ENCODE measurements at places on chromosomes 7 and 10.

DNA sequence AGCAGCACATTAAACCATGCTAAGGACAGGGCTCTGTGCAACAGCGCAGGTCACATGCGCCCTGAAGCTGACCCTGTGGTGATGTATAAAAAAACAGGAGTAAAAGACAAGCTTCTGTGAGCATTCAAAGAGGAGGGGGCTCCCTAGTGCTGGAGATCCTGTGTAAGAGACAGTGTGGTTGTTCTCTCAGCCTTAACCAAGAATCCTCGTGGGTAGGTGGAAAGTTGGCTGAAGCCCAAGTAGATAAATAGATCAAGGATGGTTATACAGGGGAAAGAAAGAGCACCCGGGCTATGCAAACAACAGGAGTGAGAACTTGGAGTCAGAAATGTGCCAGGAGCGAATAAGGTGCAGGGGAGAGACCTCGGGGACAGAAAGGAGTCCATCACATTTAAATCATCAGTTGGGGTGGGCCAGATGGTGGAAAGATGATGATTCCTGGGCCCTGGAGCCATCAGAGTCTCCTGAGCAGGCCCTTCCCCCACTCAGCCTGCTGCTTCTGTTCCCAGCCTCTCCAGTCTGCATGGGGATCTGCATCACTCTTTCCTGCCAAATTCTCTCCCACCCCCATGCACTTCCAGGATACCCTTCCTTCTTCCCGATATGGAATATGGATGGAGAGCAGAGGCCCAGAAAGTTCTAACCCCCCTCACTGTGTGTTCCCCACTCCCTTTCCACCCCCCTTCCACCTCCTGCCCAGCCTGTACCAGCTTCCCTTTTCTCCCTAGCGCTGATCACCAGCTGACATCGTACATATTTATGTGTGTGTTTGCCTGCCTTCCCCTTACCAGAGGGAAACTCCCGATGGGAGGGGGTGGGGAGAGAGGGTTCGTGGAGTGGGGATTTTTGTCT, 78.1 kb upstream of the PRR15 start:
- DNase-seq, result no peak

- no peak for DNase-seq
These were observed 692.1 kb downstream of the DNAJB9 start for GRCh38 chr7:109261781-109262180.

- no peak for DNase-seq
These were observed 5.0 kb downstream of the NEBL start for GRCh38 chr10:20892011-20892585.

GRCh38 chr10:49803988-49804387, 41.9 kb upstream of the OGDHL start:
- no peak for DNase-seq

GRCh38 chr10:79449181-79450146, 4.0 kb upstream of the ZCCHC24 start:
- DNase-seq, result no peak

- DNase-seq, result no peak
These were observed at the start of gene TET1 for GRCh38 chr10:68560186-68560942. TET1 (plus strand) TSS chr10:68560337; CDS start chr10:68572339, 12,002 bp downstream.

DNA sequence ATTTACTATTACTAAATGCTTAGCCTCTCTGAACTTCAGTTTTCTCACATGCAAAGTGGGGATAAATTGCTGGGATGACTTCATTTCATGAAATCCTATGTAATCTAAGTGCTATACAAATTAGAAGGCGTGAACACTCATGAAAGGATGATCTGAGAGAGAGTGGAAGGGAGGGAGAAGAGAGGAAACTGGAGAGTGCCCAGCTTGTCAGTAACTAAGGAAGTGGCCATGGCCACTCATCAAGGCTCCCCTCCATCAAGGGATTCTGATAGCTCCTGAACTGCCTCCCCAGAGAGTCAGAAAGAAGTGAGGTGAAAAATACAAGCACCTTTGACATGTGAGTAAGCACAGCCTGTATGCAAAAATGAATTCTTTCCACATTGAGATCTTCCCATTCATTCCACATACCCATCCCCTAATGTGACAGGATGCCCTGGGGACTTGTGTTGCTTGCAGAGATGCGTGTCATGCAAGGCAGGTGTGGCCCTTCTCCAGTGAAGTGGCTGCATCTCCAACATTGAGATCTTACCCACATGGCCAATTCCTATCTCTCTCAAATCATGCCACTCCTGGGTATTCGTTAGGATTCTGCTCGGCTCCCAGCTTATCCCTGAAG, 76.5 kb upstream of the ITPRID1 start:
- no peak for DNase-seq

DNA sequence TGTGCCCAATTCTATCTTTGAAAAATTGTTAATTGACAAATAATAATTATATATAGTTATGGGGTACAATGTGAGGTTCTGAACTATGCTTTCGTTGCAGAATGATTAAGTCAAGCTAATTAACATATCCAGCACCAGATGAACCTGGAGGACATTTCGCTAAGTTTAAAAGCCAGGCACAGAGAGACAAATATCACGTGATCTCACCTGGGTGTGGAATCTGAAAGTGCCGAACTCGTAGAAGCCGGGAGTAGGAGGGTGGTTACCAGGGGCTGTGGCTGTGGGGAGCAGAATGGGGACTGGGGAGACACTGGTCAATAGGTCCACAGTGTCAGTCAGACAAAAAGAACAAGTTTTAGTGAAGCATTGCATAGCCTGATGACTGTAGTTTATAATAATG, 332.9 kb upstream of the SHH start:
- no peak for DNase-seq

DNA sequence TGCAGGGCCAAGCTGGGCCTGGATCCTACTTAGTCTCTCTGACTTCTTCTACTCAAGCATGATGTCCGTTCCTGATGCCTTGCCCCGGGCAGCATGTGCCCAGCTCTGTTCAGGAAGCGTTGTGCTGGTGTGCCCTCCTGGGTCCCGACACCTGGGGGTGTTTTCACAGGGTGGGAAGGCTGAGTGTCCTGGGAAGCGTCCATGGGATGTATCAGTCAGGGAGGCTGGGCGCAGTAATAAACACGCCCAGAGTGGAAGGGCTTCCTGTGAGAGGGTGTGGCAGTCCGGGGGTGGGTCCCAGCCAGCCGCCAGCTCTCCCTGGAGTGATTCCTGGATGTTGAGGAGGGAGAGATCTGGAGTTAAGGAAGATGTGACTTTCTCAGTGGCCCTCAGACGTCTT, 29.0 kb downstream of the FOXK1 start:
- DNase-seq, result no peak

DNA sequence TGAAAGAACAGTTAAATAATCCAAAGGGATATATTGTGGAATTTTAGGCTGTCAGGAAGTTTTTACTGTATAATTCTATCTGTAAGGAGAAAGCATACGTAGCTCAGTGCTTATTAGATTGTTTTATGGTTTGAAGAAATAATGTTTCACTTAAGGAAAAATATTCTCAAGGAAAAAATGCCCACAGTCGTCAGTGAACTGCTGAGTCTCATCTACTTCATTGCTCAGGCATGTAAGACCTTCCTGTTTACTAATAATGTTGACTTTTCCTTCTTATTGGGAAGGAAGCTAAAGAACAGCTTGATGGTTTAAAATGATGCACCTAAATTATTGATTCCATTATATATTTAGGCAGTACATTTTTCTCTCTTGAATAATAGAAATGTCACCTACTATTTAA, 304.2 kb downstream of the SDK1 start:
- DNase-seq, result no peak

- DNase-seq, result no peak
These were observed 618.6 kb downstream of the ZWINT start for GRCh38 chr10:55742487-55742886.

DNA sequence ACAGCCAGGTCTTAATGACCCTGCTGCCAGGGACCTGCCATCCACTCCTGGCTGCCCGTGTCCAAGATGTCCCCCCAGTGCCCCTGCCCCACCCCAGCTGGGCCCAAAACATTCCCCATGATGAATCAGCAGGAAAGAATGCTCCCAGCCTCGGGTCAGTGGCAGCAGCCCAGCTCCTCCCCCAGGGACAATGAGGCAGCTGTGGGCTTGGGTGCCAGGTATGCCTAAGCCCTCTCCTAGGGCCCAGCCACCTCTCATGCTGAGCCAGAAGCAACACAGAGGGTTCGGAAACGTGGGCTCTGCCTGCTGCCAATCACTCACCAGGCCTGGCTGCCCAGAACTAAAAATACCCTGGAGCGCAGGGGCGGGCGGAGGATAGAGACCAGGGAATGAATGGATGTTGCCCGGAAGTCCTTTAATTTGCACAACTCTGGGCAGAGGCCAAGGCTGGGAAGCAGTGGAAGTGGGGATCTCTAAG, 1.5 kb upstream of the LOXL4 start:
- no peak for DNase-seq

DNA sequence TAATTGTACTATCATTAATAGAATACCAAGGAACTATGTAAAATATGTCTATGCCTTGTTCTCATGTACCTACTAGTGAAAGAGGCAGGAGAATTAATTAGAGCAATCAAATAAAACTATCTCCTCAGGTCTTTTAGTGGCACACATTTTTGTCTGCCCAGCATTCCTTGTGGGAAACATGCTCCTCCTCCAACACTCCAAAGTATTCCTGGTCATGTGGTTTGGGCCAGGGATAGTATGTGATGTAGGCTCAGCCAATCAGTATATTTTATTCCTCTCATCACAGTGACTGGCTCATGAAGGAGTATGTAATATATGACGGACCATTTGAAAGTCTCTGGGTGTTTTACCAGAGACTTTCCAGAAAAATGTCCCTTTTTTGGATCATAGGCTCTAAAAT, 16.7 kb upstream of the SYPL1 start:
- no peak for DNase-seq

- DNase-seq, result no peak
These were observed 415.5 kb upstream of the SORCS1 start for GRCh38 chr10:107579970-107580369.

DNA sequence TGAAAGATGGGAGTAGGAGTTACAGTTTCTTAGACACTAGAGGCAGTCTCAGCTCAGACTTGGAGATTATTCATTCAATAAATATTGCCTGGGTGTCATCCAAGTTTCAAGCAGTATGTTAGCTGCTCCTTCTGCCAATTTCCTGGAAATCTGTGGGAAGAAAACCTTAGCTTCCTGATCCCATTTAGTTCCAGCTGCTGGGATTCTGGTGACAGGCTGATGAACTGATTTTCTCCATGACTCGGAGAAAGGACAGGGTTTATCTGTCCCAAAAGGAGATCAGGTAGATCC, 95.8 kb downstream of the CLEC2L start:
- no peak for DNase-seq

DNA sequence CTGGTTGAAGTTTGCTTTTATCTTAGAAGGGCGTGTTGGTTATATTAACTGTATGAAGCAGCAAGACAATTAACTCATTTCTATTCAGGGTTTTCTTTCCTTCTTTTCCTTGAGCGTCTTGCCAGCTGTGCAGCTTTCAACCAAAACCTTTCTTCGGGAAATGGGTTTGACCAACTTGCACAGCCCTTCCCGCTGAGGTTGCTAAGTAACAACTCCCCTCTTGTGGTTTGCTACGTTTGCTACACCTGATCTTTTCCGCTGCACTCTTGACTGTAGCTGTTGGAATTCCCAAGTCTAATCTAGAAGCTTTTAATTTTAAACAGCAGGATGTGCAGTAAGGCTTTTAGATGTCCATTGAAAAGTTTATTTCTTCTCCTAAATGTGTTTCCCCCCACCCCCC, 116.9 kb downstream of the CDCA7L start:
- DNase-seq, result no peak

GRCh38 chr7:150848561-150849115, 3.7 kb upstream of the AOC1 start:
- no peak for DNase-seq
